AG20443 (cell line): ENCODE measurements at places on chromosomes 1 and 21.

- no peak for DNase-seq
Measured at GRCh38 chr1:63343922-63344321, 21.6 kb downstream of the FOXD3 start.

DNA sequence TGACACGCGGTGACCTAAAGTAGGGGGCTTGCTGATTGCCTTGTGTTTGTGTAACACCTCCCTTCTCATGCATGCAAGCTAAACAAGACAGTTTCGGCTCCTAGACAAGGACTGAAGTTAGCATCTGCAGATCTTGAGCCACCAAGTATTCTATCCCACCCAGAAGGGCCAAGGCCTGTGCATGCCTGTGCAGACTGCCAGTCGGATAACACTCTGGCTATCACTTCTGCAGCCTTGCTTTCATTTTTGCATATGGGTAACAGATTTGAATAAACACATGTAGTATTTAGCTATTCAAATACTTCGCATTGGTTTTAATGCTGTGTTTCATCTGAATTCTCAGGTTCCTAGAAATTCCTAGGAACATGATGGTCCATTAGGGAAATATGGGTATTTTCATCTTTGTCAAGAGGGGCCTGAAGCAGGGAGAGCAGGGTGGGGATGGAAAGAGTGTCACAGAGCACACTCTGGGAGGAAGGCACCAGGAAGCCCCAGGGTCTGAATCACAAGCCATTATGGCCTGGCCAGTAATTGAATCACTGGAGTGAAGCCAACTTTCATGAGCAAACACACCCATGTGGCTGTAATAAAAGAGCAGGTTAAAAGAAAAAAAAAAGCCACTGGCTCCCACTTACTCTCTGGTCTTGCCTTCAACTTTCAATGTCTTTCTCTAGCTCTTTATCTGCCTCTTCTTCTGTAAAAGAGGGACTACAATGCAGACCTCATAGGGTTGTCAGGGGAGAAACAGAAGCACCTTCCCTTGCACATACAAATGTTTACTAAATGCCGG, 28.3 kb downstream of the GADD45A start:
- peak; percentile 82 for DNase-seq

GRCh38 chr1:175981128-175981527, 226.0 kb downstream of the COP1 start:
- DNase-seq = no peak

- no peak for DNase-seq
Measured at GRCh38 chr1:178498896-178499675, 2.3 kb upstream of the CLEC20A start.

GRCh38 chr1:54627196-54627595, 3.9 kb upstream of the FAM151A start:
- no peak for DNase-seq
